CD4-positive, alpha-beta T cell treated with Interleukin-15 for 1 hour (primary cell): ENCODE measurements at places on chromosomes 5 and 9.
A peak's percentile ranks its signal among the peaks of the same experiment; 100 is the strongest.

GRCh38 chr9:130276955-130277354 is 11.4 kb downstream of the HMCN2 start:
- no peak for DNase-seq

- no peak for DNase-seq
Measured at GRCh38 chr5:42612750-42613366, 143.8 kb upstream of the CCDC152 start.

DNA sequence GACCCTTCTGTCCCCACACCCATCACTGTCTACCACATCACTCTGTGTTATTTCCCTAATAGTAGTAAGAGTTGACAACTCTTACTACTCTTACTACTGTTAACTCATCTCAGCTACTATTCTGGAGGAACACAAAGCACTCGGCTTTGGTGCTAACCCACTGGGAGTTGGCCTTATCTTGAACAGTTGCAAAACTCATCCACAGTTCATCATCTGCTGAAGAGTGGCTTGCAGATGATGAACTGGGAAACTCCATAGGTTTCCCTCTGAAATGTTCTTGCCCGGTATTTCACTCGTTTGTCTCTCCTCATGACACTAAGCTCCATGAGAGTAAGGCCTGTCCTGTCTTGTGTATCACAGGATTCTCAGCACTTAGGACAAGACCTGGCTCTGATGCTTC is 221.4 kb downstream of the NR3C1 start:
- no peak for DNase-seq

DNA sequence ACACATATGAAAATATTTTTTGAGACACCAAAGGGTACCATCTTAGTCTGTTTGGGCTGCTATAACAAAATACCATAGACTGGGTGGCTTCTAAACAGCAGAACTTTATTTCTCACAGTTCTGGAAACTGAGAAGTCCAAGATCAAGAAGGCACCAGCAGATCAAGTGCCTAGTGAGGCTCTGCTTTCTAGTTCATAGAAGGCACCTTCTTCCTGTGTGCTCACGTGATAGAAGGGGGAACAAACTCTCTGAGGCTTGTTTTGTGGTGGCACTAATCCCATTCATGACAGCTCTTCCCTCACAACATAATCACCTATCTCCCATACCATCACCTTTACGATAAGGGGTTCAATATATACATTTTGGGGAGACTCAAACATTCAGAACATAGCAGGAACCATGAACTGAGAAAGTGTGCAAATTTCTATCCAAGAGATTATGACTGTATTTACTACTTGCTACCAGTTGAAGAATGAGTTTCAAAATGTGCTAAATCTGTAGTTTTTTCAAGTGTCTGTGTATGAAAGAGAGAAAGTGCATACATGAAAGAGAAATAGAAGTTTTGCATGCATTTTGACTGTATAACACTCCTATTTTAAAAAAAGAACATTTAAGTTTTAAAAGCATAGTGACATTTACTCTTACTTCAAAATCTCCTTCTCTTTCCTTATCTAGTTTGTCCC is 207.3 kb downstream of the PARP8 start:
- no peak for DNase-seq

DNA sequence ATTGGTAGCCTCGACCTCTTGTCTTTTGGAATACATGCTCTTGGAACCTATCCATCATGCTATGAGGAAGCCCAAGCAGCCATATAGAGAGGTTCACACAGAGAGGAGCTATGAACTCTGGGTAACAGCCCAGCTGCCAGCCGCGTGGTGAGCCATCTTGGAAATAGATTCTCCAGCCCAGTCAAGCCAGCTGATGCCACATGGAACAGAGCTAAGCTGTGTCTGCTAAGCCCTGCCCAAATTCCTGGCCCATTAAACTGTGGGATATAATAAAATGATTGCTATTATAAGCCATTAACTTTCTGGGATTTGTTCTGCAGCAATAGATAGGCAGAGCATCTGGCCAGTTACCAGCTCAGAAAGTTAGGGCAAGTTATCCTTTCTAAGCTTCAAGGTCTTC is 4.9 kb upstream of the PRUNE2 start:
- no peak for DNase-seq

- DNase-seq: no peak
Measured at GRCh38 chr9:127990554-127990953, 9.8 kb upstream of the EEIG1 start.

DNA sequence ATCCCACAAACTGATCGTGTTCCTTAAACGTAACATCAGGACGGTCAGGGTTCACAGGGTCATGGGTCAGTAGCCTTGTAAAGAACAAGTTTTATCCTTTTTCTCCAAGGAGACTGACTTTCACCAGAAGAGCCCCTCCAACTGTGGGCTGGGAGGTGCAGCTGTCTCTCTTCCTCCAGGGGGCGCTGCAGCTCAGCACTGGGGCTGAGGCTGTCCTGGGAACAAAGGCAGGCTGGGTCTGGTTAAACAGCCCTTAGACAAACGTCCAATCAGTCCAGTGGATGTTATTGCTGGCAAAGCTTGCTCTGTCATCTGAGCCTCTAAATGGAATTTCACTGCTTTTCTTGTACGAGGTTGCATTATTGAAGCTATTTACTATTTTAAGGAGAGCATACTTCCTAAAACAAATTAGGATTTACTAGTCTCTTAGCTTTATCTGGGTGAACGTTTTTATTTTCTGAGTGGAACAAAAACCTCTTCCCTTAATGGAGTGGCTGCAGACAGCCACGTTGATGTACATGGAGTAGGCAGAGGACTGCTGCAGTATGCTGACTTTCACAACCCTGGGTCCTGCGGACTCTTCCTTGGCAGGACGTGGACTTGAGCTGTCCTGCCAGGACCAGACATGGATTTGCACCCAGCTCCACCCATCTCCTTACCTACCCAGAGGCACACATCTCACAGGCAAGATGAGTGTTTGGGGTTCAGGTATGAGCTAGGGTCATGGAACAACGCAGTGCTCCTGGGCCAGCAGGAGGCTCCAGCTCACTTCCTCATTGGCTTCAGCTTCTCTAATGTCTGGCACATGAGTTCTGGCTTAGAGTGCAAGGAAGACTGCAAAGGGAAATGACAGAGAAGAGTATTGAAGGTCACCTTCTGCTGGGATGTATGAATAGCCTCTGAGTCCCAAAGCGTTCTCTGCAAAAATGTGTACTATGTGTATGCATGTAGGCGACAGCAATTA is 7.8 kb downstream of the EXOSC2 start:
- DNase-seq: peak; percentile 52

- DNase-seq: no peak
Measured at GRCh38 chr9:8521112-8521511, 721.5 kb upstream of the DMAC1 start.

GRCh38 chr5:149609640-149610219 is 28.4 kb downstream of the ARHGEF37 start:
- DNase-seq: no peak

GRCh38 chr5:108696951-108697715 is 50.6 kb upstream of the FER start:
- no peak for DNase-seq

- no peak for DNase-seq
Measured at GRCh38 chr9:113599646-113600022, 136.1 kb downstream of the RGS3 start.
